ENCODE measurements at places on chromosomes 6 and 20. TPM values are rescaled to one million over a fixed set of nuclear protein-coding genes. Genes with fewer than 3 reads are reported as not detected.
A peak's percentile ranks its signal among the peaks of the same experiment; 100 is the strongest.

DNA sequence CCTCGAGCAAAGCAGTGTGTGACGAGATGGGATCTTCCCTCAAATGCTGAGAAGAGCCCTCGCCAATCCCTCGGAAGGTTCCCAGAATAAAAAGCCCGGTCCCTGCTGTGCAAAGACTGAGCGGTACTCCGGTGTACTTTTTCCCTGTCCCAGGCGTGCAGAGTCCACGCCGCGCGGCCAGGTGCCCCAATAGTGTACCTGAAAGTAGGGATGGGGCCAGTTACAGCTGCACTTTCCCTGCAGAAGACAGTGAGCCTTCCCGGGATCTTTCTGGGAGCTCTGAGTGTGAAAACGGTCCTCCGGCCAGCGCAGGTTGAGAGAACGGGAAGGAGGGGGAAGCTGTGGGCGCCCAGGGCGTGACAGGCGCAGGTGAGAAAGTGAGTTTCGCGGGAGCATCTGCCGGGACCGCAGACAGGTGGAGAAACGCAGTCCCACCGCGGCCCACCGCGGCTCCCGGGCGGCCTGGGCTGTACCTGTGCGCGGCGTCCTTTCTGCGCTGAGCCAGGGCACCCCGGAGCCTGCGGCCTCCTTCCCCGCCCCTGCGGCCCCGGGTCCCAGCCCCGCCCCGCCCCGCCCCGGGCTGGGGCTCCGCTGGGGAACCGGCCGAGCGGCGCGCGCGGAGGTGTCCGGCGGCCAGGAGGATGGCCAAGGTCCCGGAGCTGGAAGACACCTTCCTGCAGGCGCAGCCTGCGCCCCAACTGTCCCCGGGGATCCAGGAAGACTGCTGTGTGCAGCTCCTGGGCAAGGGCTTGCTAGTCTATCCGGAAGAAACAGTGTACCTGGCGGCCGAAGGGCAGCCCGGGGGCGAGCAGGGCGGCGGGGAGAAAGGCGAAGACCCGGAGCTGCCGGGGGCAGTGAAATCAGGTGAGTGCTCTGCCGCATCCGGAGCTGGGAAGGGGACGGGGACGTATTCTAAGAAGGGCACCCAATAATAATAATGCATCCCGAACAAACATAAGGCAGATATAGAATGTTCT is at the start of gene RFX6:
Gene RFX6, plus strand, starts transcription at position 608 of the 977 bp plus-strand sequence. Its CDS starts 34 bp downstream, at position 642.
- H3K27ac ChIP-seq, result no peak within 1 kb of the TSS
- peaks cover 9% of the 10 kb centered on the region for H3K4me1 ChIP-seq
- H3K36me3 ChIP-seq, result peaks cover 4% of the 10 kb centered on the region
- peaks cover 14% of the 10 kb centered on the region for H3K27me3 ChIP-seq

DNA sequence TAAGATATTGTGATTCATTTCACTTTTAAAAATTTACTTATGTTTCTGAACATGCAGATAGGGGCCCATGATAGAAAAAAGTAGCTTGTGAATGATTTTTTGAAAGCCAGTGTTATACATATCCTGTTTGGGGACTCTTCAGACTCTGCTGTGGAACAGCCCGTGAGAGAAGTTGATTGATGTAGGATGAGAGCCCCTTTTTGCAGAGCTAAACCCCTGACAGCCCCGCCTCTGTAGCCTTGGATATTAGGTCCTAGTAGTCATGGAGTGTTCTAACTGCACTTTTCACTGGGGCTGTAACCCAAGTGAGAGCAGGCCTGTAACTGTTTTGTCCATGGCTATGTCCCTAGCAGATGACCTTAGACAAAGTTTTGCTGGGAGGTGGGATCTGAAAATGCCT is 8.2 kb downstream of the TMEM200A start:
- H3K27ac ChIP-seq, result no peak overlapping the region
- H3K4me1 ChIP-seq, result peaks cover 12% of the 10 kb centered on the region
- H3K36me3 ChIP-seq, result no peaks in the 10 kb centered on the region
- no peaks in the 10 kb centered on the region for H3K27me3 ChIP-seq

- H3K4me1 ChIP-seq, result no peaks in the 10 kb centered on the region
- H3K4me3 ChIP-seq, result no peak overlapping the region
- DNase-seq, result no peak
- no peaks in the 10 kb centered on the region for H3K27me3 ChIP-seq
- no peaks in the 10 kb centered on the region for H3K36me3 ChIP-seq
- no peak overlapping the region for H3K27ac ChIP-seq
Observed at GRCh38 chr6:155543166-155543847, 87.7 kb upstream of the NOX3 start.

GRCh38 chr20:17828598-17829144 is 128.9 kb downstream of the BANF2 start:
- DNase-seq, result no peak
- no peak overlapping the region for H3K27ac ChIP-seq
- no peaks in the 10 kb centered on the region for H3K27me3 ChIP-seq
- H3K4me1 ChIP-seq, result peaks cover 14% of the 10 kb centered on the region
- no peak overlapping the region for H3K4me3 ChIP-seq
- no peaks in the 10 kb centered on the region for H3K36me3 ChIP-seq

DNA sequence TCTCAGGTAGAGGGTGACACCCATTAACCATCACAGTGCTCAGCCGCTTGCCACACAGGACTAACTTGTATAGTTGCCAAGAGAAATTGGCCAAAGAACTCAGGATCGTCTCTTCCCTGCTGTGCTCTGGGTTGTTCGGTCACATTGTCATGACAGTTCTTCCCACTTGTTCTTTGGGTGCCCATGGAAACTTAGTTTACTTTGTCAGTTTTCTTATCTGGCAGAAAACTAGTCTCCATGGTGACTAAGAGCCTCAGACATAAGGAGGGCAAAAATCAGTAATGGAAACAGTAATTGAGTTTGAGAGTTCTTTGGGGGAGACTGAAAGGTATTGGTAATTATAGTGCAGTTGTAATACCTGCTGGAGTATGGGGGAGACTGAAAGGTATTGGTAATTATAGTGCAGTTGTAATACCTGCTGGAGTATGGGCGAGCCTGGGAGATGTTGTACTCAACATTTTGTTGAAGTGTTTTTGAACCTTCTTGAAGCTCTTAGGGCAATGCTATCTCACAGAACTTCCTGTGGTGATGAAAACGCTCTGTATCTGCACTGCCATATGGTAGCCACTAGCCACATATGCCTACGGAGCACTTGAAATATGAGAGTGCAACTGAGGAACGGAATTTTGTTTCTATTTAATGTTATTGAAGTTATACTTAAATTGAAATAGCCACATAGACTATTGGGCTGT is 95.2 kb upstream of the HDGFL1 start:
- peaks cover 19% of the 10 kb centered on the region for H3K4me1 ChIP-seq
- H3K4me3 ChIP-seq, result no peak overlapping the region
- no peak overlapping the region for H3K27ac ChIP-seq
- DNase-seq, result no peak

GRCh38 chr20:24378661-24379483 is 90.6 kb upstream of the SYNDIG1 start:
- no peak overlapping the region for H3K27ac ChIP-seq
- DNase-seq, result no peak
- no peak overlapping the region for H3K4me3 ChIP-seq
- H3K27me3 ChIP-seq, result peaks cover 4% of the 10 kb centered on the region

DNA sequence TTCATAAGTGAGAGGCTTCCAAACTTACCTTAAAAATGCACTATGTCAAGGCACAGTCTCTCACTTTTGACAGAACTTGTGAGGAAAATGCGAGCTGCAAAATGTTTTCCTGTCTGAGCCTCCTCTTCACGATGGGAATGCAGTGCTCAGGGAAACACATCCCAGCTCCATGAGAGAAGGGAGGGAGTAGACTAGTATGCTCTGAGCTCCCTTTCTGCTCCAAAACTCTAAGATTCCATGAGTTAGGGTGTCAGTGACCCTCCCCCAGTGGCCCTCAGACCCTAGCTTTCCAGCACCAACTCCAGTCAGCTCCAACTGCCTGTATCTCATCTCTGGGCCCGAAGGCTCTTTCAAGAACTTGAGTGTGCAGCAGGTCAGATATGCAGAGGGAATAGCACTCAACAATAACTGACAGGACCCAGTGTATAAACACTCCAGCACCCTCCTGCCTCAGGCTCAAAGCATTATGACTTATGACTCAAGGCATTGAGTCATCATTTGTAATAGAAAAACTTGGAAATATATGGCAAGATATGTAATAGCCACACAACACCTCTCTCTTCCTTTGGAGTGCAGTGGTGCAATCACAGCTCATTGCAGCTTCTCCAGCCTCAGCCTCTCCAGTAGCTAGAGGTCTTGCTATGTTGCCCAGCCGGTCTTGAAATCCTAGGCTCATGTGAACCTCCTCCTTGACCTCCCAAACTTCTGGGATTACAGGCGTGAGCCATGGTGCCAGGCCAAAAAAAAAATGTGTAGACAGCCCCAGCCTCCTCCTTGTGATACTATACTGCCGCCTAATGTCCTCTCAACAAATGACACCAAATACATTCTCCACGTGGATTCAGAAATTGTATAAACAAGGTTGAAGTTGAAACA is 16.7 kb upstream of the ENTPD6 start:
- no peaks in the 10 kb centered on the region for H3K4me1 ChIP-seq
- H3K27me3 ChIP-seq, result no peaks in the 10 kb centered on the region
- peak; percentile 23 for DNase-seq
- no peaks in the 10 kb centered on the region for H3K36me3 ChIP-seq

GSTA1 gene
- 1.1 TPM for total RNA-seq

BMP7 gene
- total RNA-seq, result 0.38 TPM

Measured in endothelial cell (in vitro differentiated cells).